Effector memory CD8-positive, alpha-beta T cell (primary cell): ENCODE measurements at places on chromosomes 1 and 21.

DNA sequence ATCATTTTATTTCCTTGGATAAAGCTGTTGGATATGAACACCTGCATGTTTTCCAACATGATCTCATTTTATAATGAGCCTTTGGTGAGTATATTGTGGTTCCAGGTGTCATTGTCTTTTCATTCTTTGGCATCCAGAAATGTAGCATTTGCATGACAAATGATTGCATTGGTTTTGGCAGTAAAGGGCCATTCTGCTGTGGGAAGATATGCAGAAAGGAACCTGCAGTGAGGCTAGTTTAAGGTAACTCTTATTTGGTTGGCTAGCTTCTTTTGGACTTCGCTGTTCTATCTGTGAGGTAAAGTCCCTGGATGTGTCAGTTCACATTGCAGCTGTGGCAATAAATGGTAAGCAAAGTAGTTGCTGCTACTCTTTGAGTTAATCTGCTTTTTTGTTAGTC is 343.0 kb downstream of the AMY1C start:
- no peaks in the 10 kb centered on the region for H3K27me3 ChIP-seq
- H3K27ac ChIP-seq: no peak overlapping the region
- no peaks in the 10 kb centered on the region for H3K4me1 ChIP-seq

DNA sequence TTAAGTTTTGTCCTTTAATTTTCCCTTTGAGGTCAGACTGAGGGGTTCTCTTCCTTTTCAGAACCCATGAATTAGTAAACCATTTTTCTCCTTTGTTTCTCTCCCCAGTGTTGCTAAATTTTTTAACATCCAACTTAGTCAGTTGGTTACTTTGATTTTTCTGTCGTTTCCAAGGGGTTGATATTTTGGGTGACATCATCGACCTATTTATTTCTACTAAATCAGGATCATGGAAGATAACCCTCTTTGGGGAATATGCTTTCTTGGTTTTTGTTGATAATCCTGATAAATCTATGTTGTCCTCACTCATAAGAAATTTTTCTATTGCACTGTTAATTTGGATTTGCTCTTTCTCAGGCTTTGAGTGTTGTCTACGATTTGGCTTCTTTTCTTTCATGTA is 40.9 kb downstream of the LRRC53 start:
- H3K27ac ChIP-seq: no peak overlapping the region
- H3K36me3 ChIP-seq: no peaks in the 10 kb centered on the region
- no peak for DNase-seq
- H3K4me3 ChIP-seq: no peak overlapping the region
- H3K27me3 ChIP-seq: no peaks in the 10 kb centered on the region

GRCh38 chr1:183544598-183545297 is 45.5 kb downstream of the NCF2 start:
- DNase-seq: no peak
- H3K27ac ChIP-seq: no peak overlapping the region
- no peaks in the 10 kb centered on the region for H3K4me1 ChIP-seq
- no peak overlapping the region for H3K4me3 ChIP-seq

DNA sequence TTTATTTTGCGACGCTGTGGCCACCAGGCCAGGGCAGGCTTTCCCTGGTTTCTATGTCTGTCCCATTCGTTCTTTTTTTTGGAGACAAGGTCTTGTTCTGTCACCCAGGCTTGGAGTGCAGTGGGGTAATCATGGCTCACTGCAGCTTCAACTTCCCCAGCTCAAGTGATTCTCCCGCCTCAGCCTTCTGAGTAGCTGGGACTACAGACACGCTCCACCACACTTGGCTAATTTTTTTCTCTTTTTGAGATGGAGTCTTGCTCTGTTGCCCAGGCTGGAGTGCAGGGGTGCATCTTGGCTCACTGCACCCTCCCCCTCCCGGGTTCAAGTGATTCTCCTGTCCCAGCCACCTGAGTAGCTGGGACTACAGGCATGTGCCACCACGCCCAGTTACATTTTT is 43.4 kb upstream of the WNT4 start:
- no peak overlapping the region for H3K27ac ChIP-seq
- no peaks in the 10 kb centered on the region for H3K4me1 ChIP-seq
- H3K4me3 ChIP-seq: no peak overlapping the region
- no peaks in the 10 kb centered on the region for H3K36me3 ChIP-seq
- no peak for DNase-seq

DNA sequence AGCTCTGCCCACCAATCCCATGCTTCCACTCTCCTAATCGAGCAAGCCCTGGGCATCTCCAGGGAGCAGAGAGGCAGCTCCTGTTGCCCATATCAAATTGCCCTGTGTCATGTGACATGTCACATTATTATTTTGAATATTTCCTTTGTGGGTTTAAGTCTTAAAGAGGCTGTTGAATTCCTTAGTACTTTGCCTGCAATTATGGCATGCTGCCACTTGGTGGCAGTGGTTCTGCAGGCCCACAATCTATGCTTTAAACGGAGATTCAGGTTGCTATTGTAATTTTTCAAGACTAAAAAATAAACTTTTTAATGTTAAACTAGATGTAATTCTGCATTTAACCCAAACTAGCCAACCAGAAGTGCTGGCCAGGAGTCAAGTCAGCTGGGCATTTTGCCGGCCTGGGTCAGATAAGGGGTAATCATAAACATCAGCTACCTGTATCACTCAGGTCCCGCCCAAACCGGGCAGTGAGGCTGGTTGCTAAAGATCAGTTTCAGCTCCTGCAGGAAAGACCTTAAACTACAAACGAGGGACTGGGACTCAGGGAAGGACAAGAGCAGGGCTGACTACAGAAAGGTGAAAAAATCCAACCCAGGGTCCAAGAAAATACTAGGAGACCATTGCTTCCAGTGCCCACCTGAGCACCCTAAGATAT is 37.3 kb upstream of the ARHGEF16 start:
- no peak overlapping the region for H3K4me3 ChIP-seq
- no peak for DNase-seq
- no peaks in the 10 kb centered on the region for H3K4me1 ChIP-seq
- peaks cover 3% of the 10 kb centered on the region for H3K36me3 ChIP-seq
- no peak overlapping the region for H3K27ac ChIP-seq

- no peaks in the 10 kb centered on the region for H3K36me3 ChIP-seq
- peak overlapping the region; percentile 81 for H3K4me3 ChIP-seq
- no peaks in the 10 kb centered on the region for H3K27me3 ChIP-seq
Measured at GRCh38 chr1:117122330-117123025, 929 bp upstream of the TRIM45 start.

DNA sequence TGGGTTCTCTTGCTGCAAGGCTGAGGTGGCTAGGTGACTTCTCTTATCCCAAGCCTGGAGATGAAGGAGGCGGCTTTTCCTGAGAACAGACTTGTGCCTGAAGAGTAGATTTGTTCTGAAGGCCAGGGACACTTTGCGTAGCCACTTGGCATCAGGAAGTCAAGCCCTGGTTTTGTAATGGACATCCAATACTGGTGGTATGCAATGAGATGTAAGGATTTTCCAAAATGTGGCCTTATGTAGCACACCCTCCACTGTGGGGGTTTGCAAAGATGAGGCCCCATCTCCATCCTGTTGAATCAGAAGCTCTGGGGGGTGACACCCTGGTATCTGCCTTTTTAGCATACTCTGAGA is 124.5 kb upstream of the IPO9 start:
- DNase-seq: no peak
- no peaks in the 10 kb centered on the region for H3K4me1 ChIP-seq
- no peak overlapping the region for H3K4me3 ChIP-seq
- no peak overlapping the region for H3K27ac ChIP-seq
- peaks cover 3% of the 10 kb centered on the region for H3K36me3 ChIP-seq
- H3K27me3 ChIP-seq: peaks cover 40% of the 10 kb centered on the region

DNA sequence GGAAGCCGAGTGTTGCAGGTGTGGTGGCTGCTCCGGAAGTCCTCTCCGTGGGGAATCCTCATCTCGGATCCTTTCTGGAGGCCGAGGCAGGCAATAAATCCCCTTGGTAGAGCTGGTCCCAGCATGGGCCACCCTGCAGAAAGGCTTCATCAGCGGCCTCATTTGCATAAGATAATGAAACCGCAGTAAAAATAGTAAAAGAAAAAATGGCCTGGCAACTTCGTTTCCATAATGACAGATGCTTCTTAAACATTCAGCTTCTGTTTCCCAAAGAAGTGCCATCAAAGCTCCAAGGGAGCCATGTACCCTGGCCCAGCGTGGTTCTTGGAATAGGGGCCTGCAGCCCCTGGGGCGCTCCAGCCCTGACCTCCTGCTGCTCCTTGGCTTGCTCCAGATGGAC is 244.1 kb downstream of the GRIK3 start:
- H3K36me3 ChIP-seq: no peaks in the 10 kb centered on the region
- DNase-seq: no peak
- no peak overlapping the region for H3K27ac ChIP-seq
- peaks cover 70% of the 10 kb centered on the region for H3K27me3 ChIP-seq
- no peaks in the 10 kb centered on the region for H3K4me1 ChIP-seq

- H3K27ac ChIP-seq: peak overlapping the region; percentile 4
- no peaks in the 10 kb centered on the region for H3K4me1 ChIP-seq
Measured at GRCh38 chr1:160221089-160221488, 15.9 kb downstream of the PEA15 start.

DNA sequence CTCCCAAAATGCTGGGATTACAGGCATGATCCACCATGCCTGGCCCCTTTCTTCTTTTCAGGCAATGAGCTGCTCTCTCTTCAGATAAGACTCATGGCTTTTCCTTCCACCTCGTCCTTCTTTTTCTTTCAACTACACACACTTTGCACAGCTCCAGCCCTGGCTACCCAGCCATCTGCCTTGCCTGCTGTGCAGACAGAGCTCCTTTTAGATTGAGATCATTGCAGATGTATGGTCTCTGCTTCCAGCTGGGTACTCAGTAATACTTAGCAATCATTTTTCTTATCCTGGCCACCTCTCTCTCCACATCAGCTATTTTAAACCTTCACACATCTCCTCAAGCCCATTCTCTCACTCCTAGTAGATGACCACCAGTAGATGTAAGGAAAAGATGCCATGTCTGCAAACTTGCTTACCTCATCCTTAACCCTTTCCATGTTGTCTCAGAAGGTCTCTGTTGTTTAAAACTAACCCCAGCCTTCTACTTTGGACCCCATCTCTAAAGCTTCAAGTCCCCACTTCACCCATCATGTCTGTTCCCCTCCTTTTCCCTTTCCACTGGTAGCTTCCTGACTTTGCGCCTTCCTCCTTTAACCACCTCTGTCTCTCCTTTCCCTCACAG is 7.3 kb downstream of the RAB4A start:
- H3K36me3 ChIP-seq: no peaks in the 10 kb centered on the region
- no peaks in the 10 kb centered on the region for H3K27me3 ChIP-seq
- H3K4me3 ChIP-seq: no peak overlapping the region
- H3K4me1 ChIP-seq: peaks cover 43% of the 10 kb centered on the region
- no peak overlapping the region for H3K27ac ChIP-seq

DNA sequence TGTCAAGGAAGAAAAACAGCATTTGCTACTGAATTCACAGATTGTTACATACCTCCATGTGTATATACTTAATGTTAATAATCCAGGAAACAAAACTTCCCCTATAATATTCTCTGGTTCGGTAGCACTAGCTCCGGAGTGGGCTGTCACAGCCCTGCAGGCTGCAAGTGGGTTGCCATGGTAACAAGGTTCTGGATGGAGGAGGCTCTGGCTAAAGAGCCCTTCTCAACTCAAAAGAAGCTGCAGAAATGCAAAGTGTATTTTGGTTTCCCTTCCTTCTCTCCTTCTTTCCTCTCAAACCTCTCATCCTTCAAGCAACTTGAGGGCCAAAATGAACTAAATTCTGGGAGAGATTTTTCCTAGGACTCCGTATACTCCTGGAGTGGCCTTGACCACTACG is 45.2 kb downstream of the ASTN1 start:
- no peaks in the 10 kb centered on the region for H3K36me3 ChIP-seq
- H3K4me1 ChIP-seq: no peaks in the 10 kb centered on the region
- no peaks in the 10 kb centered on the region for H3K27me3 ChIP-seq
- H3K4me3 ChIP-seq: no peak overlapping the region

GRCh38 chr1:19468397-19468956 is 16.9 kb downstream of the CAPZB start:
- no peaks in the 10 kb centered on the region for H3K27me3 ChIP-seq
- H3K4me1 ChIP-seq: peaks cover 65% of the 10 kb centered on the region
- H3K36me3 ChIP-seq: peaks cover 34% of the 10 kb centered on the region
- peak; percentile 46 for DNase-seq
- peak overlapping the region; percentile 91 for H3K27ac ChIP-seq

GRCh38 chr1:173453982-173454381 is 23.2 kb upstream of the PRDX6 start:
- H3K27me3 ChIP-seq: no peaks in the 10 kb centered on the region
- no peak for DNase-seq
- H3K4me3 ChIP-seq: no peak overlapping the region
- H3K4me1 ChIP-seq: peaks cover 18% of the 10 kb centered on the region
- peaks cover 10% of the 10 kb centered on the region for H3K36me3 ChIP-seq

DNA sequence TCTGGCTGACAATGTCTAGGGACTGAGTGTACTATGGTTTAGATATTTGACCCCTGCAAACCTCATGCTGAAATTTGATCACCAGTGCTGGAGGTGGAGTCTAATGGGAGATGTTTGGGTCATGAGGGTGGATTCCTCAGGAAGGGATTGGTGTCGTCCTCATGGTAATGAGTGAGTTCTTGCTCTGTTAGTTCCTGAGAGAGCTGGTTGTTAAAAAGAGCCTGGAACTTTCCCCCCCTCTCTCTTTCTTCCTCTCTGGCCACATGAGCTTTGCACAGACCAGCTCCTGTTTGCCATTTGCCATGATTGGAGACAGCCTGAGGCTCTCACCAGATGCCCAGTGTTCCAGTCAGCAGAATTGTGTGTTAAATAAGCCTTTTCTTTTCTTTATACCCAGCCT is 36.6 kb upstream of the CNIH3 start:
- H3K4me1 ChIP-seq: no peaks in the 10 kb centered on the region
- H3K4me3 ChIP-seq: no peak overlapping the region
- peaks cover 61% of the 10 kb centered on the region for H3K27me3 ChIP-seq
- no peak for DNase-seq
- H3K36me3 ChIP-seq: no peaks in the 10 kb centered on the region
- no peak overlapping the region for H3K27ac ChIP-seq

DNA sequence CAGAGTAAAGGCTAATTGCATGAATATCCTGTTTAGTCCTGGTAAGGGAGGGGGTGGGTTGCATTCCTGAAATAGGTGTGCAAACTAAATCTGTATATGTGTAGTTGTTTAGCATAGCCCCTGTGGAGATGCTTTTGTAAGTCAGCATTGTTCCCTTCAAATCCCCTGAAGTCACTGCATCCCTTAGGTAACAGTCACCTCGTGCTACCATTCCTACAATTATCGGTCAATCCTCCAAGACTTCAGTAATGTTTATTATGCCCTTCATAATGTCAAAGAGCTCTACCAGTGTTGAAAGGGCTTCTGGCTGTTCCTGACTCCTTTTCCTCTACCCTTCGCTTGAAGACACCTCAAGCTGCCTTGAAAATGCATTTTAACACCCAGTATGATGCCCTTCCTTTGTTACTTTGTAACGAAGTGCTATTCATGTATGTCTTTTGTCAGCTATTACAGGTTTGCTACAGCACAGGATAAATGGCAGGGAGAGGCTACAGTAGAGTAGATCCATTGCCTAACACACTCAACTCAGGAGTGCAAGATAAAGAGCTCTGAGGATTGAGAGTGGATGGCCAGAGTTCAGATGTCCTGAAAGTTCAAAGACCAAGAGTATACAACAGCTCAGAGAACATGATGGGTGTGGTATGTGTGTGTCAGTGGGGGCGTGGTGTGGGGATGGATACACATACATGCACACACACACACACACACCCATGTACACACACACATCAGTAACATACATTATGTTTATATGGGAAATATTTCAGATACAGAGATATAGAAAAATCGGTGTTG is 27.4 kb upstream of the FOXD3 start:
- no peak overlapping the region for H3K4me3 ChIP-seq
- H3K27ac ChIP-seq: no peak overlapping the region
- no peaks in the 10 kb centered on the region for H3K4me1 ChIP-seq
- H3K27me3 ChIP-seq: peaks cover 13% of the 10 kb centered on the region
- DNase-seq: no peak
